Hindlimb muscle (tissue), 1 donor: ENCODE measurements at places on chromosomes 6 and 20. TPM values are rescaled to one million over a fixed set of nuclear protein-coding genes. Genes with fewer than 3 reads are reported as not detected.
A peak's percentile ranks its signal among the peaks of the same experiment; 100 is the strongest.

TAGAP gene
- polyA plus RNA-seq = 0.77 TPM

C6orf118 gene
- 0.49 TPM for polyA plus RNA-seq

HEY2 gene
- polyA plus RNA-seq = 10.9 TPM

DSP gene
- polyA plus RNA-seq = 5.7 TPM

VGLL2 gene
- 82.7 TPM for polyA plus RNA-seq

MUC21 gene
- not detected for polyA plus RNA-seq

TRIM31 gene
- not detected for polyA plus RNA-seq

APCDD1L gene
- polyA plus RNA-seq = 5.4 TPM

EEF1A2 gene
- polyA plus RNA-seq = 1,012 TPM

POFUT1 gene
- polyA plus RNA-seq = 30.0 TPM

BIRC7 gene
- not detected for polyA plus RNA-seq

SUN5 gene
- polyA plus RNA-seq = not detected

TSHZ2 gene
- 8.3 TPM for polyA plus RNA-seq

SEL1L2 gene
- 0.26 TPM for polyA plus RNA-seq

GPX5 gene
- not detected for polyA plus RNA-seq

- no peak for DNase-seq
Measured at GRCh38 chr20:63471981-63472831, at the start of gene KCNQ2. KCNQ2 (minus strand) TSS chr20:63472655; CDS start chr20:63472463, 192 bp downstream.

DNA sequence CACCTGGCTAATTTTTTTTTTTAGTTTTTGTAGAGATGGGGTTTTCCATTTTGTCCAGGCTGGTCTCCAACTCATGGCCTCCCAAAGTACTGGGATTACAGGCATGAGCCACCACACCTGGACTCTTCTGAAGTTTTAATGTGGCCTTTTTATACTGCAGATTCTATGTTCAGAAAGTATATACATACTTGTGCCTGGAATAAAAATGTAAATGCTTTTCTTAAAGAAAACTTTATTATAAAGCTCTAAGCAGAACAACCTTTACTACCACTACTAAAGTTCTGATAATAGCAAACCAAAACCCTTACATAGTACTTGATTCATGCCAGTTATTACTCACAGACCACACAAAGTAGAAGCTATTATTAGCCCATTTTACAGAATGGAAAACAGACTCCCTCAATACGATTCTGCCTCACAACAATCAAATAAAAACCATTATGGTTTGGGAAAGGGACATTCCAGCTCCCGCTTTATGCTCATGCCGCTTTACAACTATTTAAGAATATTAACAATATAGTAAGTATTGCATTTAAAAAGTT, 5.3 kb downstream of the PHIP start:
- DNase-seq = no peak

GRCh38 chr6:127859956-127860355, 40.9 kb downstream of the THEMIS start:
- no peak for DNase-seq

DNA sequence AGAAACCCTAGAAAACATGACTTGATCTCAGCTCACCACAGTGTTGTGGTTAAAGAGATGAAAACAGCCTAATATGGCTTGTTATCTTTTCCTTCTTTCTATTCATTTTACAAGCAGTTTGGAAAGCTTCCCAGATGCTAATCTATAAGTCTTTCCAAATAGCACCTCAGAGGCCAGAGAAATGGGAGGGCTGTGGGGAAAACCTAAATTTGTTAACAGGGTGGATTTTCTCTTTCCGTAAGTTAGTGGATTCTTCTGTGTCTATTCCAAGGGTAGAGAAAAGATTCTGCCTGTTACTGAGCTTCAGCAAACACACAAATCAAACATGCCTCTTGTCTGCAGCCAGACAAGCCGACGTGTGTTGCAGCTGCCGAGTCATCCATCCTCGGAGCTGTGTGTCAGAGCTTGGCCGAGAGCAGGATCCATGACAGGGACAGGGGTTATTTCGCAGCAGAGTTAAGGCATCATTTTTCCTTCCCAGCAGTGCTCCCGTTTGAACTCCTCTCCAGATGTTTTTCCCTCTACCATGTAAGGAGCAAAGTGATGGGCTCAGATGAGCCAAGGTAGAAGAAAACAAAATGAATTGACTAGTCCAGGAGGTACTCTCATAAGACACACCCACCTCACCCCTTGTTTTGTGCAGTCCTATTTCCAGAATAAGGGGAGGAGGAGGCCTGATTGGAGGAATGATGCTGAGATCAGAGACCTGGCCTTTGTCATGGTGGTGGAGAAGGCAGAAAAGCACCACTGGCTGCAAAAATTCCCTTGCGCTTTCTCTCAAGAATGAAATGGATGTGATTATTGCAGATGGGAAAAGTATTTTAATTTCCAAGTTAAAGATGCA, 560.0 kb downstream of the C6orf118 start:
- peak; percentile 81 for DNase-seq

- no peak for DNase-seq
Measured at GRCh38 chr20:39631557-39631956, 669.4 kb downstream of the DHX35 start.

- no peak for DNase-seq
Measured at GRCh38 chr6:16743664-16744210, 17.5 kb downstream of the ATXN1 start.

DNA sequence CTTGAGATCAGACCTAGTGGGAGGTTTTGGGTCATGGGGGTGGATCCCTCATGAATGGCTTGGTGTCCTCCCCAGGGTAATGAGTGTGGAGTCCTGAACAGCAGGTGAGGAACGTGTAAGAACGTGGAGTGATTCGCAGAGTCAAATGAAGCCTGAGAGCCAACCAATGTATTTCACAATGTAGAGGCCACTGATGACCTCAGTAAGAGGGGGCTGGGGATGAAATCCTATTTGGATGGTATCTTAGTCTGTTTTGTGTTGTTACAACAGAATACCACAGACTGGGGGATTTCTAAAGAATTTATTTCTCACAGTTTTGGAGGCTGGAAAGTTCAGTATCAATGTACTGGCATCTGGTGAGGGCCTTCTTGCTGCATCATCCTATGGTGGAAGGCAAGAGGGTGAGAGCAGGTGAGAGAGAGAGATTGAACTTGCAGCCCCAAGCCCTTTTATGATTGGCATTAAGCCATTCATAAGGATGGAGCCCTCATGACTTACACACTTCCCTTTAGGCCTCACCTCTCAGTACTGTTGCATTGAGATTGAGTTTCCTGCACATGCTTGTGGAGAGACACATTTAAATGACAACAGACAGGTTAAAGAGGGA, 47.3 kb upstream of the HIVEP1 start:
- no peak for DNase-seq

DNA sequence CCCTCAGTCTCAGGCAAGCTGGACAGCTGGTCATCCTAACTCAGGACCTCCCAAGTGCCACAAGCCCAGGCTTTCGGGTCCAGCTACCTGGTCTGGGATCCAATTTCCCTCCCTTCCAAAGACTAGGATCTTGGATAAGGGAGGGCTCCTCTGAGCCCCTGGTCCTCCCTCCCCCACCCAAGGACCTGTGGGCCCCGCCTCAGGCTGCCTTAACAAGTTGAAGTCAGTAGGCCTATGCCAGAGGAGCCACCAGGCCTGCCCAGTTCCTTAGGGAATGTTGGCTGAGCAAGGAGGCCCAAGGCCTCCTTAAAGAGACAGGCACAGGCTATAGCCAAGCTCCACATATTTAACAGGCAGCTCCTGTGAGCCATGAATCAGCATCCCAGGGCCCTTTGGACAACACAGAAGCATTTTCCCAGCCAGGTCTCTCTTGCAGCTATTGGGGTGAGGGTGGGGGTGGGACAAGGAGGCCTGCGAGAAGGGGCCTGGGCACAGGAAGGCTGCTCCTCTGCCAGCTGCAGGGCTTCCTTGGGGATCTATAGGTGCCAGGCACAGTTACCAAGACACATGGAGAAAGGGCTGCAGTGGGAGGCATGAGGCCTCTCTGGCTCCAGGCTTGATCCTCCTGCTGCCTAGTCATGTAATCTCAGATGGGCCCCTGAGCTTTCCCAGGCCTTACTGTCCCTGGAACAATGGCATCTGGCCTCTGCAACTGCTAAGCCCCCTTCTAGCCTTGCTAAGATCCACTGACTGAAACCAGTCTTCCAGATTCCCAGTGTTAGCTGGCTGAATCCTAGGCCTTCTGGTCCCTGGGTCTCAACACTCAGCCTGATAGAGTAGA, 27.4 kb upstream of the NOL4L start:
- DNase-seq = no peak

- DNase-seq = no peak
Measured at GRCh38 chr6:141443032-141443431, 689.7 kb upstream of the GJE1 start.

DNA sequence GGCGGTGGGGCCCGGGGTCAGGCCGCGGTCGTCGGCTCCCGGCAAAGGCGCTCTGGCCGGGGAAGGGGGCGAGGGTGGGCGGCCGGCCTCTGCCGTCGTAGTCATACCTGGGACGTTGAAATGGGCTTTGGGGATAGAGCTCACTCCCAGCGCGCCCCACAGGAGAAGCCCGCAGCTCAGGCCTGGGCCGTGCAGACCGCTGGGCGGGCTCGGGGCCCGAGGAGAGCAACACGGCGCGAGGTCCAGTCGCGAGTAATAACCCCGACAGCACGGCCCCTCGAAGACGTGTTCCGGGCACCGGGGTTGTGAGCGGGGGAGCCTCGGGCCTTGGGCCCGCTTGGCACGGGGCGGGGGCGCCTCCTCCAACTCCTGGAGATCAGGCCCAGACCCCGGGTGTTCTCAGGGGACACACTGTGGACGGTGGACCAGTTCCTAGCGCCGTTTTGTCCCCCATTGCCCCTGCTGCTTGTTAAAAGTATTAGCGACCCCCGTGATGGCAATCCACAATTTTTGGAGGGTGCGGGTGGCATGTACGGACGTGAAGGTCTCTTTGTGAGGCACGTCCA, 10.9 kb downstream of the FOXC1 start:
- no peak for DNase-seq

- no peak for DNase-seq
Measured at GRCh38 chr6:140040396-140040795, 665.9 kb upstream of the CITED2 start.

GRCh38 chr6:150251566-150252186, 108.8 kb downstream of the PPP1R14C start:
- no peak for DNase-seq

DNA sequence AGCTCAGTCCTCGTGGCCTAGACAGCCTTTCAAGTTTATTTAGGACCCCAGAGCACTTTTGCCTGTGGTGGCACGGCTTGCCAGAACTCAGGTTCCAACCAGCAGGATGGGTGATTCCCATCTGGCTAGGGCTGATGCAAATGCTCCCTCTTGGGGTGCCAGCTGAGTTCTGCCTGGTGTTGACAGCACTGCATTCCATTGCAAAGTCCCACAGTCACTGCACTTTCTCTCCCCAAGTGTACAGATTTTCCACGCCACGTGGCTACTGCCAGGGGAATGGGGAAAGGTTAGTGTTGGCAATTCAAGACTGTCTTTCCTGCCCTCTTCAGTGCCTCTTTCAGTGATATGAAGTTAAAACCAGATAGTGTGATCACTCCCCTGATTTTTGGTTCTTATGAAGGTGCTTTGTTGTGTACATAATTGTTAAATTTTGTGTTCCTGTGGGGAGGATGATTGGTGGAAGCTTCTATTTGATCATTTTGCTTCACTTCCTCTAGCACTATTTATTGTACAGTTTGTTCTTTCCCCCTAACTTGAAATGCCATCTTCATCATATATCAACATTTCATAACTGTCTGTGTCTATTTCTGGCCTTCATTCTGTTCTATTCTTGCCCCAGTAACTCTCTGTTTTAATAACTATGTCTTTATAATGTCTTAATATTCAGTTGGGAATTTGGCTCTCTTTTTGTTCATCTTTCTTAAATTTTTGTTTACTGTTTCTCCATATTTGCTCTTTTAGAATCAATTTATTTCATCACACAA, 86.2 kb downstream of the CFAP61 start:
- DNase-seq = no peak

DNA sequence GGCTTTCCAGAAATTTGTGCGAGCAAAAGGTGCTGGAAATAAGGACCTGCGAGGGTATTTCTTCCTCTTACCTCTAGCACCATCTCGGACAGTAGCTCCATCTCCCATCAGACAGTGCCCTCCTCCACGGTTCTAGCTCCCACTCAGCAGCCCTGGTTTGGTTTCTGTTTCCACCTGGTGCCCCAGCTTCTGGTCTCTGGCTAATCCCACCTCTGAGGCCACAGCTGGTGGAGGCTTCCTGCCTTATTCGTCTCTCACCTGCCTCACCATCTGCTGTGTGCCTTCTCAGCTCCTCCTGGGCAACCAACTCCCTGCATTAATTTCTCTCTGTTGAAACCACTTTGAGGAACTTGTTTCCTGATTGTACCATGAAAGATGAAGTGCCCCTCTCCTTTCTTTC, 162.4 kb upstream of the CDYL start:
- DNase-seq = no peak

DNA sequence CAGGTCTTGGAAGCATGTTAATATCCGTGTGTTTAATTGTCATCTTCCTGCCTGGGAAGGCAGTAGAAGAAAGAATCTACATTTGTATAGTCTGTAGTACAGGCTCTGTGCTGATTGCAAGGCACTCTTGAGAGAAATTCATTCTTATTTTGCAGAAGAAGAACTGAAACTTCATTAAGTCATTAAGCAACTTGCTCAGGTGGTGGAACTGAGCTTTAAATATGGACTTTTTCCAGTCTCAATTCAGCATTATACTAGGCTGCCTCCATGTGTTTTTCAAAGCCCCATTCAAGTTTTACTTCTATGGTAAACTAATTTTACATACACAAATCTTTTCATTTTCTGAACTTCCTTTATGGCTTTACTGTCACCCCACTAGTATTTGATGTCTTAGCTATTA, 18.7 kb downstream of the ZNF451 start:
- DNase-seq = no peak

- DNase-seq = no peak
Measured at GRCh38 chr6:116380346-116380745, 9.6 kb downstream of the DSE start.

DNA sequence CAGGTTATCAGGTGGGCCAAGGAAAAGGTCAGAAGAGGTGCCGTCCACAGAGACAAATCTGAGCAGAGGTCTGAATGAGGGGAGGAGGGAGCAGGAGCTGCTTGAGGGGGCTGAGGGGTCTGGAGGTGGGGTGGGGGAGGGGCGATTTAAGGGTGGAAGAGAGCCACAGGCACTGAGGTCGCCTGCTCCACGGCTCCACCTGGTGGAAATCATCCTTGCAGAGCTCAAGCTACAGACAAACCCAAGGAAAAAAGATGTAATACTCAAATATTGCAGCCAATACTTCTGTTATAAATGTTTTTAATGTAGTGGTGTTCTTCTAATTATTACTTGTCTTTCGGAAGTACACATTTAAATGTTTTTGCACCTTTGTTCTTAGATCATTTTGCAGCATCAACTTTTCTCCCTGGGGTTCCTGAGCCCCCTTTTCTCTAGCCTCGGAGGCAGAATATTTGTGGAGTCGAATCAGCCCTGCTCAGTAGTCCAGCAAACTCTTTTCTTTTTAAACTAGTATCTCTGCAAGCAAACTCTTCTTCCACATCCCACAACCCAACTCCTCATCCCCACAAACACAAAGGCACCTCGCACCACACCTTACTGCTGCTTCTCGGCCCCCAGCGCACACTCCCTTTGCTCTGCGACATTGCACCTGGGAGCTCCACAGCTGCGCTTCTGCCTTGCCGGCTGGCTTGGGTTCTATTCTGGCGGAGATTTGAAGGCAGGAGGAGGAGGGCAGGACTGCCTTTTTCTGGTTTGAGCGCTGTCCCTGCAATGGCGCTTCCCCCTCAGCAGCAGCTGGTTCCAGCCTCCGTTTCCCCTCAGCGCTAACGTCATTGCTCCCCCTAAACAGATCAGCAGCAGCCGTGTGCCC, 51.0 kb upstream of the TFAP2A start:
- peak; percentile 4 for DNase-seq
